NCI-H1436 treated with DMSO at 0.1 percent for 48 hours (cell line): ENCODE measurements at places on chromosomes 3 and 15.

GRCh38 chr15:78024883-78025282, 52.6 kb downstream of the TBC1D2B start:
- no peak for DNase-seq

DNA sequence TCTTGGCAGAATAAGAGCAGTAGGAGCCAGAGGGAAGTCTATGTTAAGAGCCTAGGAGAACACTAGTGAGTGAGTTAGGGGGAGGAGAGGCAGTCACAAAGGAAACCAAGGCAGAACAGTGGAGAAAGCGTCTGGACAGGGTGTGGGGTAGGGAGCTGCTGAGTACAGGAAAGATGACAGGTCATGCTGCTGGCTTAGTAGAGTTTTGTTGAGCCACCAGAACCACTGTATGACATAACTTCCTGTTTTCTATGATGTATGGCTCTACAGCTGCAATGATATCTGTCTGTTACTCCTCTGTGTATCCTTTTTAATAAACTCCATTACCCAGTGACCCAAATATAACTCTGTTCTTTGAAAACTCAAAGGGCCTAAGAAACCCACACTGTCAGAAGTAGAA, 10.6 kb upstream of the STT3B start:
- DNase-seq, result no peak

DNA sequence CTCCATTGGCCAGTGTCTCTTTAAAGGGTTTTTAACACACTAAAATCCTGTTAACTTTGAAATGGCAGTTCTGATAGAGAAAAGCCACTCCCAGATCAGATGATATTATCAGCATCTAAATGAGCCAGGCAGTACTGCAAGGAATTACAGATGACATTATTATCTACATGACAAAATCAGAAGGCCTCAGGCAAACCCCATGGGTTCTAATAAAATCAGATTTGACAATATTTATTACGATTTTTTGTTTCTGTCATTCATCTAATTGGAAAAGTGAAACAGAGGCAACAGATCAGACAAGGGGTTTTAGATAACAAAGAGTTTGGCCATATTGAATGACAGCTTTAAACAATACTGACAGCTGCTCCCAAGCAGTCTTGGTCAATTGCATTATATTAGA, 112.7 kb downstream of the FEZF2 start:
- no peak for DNase-seq

GRCh38 chr3:52524752-52525679, 8.6 kb downstream of the NT5DC2 start:
- DNase-seq, result no peak
